ENCODE measurements at places on chromosomes 12 and 14.

- DNase-seq: no peak
Observed at GRCh38 chr14:51516706-51517395, 134.9 kb upstream of the FRMD6 start.

- no peak for DNase-seq
Observed at GRCh38 chr12:23950210-23950774, 822 bp upstream of the SOX5 start.

GRCh38 chr14:100783630-100784370 is 42.1 kb upstream of the MEG3 start:
- peak; percentile 11 for DNase-seq

DNA sequence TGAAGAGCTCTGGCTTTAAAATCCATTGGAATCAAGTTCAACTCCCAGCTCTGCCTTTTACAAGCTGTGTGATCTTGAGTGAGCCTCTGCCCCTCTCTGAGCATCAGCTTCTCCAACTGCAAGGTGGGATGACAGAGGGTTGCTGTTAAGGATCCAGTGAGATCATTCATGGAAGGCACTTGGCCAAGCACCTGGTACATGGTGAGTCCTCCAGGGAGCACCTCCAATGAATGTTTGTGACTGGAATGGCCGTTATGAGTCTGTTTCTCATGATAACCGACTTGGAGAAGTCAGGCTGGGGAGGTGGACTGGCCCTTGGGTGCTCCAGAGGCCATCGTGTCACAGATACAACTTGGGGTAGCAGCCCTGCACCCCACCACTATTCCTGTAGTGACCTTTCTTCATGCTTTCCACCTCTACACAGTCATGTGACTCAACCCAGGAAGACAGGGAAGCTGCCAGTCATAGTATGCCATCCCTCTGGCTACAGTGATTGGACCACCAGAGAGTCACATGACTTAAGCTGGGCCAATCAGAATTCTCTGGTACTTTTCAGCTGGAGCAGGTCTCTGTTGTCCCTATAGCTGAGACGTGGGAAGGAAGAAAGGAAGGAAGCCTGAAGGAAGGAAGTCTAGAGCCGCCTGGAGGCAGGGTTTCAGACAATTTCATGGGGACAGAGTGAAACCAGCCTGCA is 146.5 kb upstream of the MYL2 start:
- no peak for DNase-seq

DNA sequence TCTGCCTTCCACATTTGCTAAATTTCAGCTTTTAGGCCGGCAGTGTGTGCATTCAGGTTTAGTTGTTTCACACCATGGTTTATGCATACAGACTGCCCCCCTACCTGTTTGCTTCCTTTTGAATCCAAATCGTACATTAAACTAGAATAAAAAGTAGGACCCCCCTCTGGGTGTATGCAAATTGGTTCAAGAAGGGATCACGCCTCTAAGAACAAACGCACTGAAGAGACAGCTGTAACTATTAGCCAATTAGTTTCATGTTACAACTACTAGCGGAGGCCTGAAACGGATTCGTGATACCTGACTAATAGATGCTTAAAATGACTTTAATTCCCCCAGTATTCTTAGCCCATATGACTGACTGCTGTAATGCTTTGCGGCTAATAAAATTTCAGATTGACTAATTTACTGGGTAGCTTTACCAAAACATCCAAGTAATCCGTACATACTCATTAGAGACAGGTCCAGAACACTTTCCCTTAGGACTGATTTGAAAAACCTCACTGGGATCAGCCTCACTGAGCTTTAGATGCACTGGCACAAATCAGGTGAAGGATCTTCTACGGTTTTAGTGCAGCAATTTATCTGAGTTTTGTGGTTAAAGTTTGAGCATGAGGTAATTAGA is 411.8 kb downstream of the NPAS3 start:
- DNase-seq: no peak

DNA sequence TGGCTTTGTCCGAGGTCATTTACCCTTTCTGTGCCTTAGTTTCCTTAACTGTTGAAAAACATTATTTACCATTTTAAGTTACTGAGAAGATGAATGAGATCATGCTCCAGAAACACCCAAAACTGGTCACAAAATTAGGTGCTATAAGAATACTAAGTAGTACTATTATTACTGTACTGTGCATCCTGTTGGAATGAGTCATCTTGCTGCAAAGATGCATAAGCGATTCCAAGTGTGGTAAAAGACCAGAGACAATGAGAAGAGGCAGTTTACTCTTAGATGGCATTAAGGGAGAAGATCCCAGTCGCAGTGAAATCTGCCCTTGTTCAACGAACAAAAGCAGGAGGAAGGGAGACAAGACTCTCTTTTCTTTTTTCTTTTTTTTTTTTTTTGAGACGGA is 4.2 kb upstream of the PLEKHA5 start:
- no peak for DNase-seq

- DNase-seq: no peak
Observed at GRCh38 chr14:103071544-103072251, 12.3 kb upstream of the LBHD2 start.

DNA sequence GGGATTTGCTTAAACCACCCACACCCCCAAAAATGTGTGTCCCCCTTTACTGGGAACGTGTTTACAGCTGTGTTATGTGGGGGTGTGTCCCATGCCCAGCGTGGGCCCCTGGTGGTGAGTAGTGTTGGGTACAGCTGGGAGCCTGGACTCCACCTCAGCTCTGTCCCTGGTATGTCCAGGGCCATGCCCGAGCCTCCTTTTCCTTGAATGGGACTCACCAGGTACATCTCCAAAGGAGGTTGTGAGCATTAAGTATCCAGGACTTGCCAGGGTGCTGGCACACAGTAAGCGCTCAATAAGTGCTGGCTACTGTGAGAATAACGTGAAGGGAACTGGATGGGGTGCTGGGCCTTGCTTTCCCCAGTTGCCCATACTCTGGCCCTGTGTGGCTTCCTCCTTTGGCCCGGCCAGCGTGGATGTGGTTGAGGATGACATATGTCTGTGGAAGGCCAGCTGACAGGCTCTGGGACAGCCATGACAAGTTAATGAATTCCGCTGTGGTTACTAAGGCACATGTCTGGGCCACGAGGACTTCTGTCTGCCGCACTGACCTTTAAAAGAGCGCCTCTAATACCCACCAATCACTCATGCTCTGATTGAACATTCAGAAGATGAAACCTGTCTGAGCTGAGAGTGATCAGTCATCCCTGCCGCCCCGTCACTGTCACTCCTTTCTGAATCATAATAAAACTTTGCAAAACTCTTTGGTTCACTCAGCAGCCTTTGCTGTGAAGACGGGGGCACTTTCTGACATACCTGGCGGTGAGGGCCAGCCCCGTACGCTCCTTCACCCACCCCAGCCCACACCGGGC is 74.7 kb downstream of the DIO3 start:
- no peak for DNase-seq

- no peak for DNase-seq
Observed at GRCh38 chr12:133105620-133106019, 24.5 kb downstream of the ZNF891 start.

DNA sequence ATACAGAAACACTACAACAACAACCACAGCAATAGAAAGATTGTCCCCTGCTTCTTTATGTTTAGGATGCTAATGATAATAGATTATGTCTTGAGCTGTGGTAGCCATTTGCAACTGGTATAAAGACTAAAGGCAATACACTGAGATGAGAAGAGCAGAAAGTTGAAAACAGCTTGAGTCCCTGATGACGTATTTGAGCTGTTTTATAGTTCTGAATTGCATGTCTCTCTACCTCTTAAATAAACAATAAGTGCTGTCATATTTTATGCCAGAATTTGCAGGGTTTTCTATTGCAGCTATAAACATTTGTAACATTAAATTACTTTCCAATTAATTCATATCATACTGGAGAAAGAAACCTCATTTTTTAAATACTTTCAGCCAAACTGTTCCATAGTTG is 1242.0 kb downstream of the LRFN5 start:
- DNase-seq: no peak

GRCh38 chr12:100027671-100028070 is 42.9 kb upstream of the ANKS1B start:
- DNase-seq: no peak

DNA sequence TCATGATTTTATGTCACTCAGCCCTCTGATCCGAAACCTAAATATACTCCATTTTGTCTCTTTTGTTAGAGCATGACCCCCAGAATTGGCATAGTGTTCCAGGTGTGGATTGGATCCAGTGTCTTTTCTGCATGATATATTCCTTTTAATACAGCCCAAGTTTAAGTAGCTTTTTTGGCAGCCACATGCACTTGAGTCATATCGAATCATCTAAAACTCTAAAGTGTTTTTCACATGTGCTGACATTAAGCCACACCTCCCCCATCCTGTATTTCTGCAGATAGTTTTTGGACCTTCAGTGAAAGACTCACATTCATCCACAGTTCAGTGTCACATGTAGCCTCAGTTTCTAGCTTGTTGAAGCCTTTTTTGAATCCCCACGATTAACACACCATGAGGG is 30.6 kb downstream of the BORCS5 start:
- no peak for DNase-seq

GRCh38 chr12:76687981-76688380 is 75.9 kb upstream of the ZDHHC17 start:
- DNase-seq: no peak

GRCh38 chr12:105858981-105859710 is 279.6 kb downstream of the NUAK1 start:
- no peak for DNase-seq
